ENCODE measurements at places on chromosomes 11 and 22.

GRCh38 chr11:4882543-4882942 is 843 bp downstream of the OR51T1 start:
- peak; percentile 58 for DNase-seq

- DNase-seq = no peak
These were observed 6.2 kb upstream of the FIBIN start for GRCh38 chr11:26987731-26988130.

DNA sequence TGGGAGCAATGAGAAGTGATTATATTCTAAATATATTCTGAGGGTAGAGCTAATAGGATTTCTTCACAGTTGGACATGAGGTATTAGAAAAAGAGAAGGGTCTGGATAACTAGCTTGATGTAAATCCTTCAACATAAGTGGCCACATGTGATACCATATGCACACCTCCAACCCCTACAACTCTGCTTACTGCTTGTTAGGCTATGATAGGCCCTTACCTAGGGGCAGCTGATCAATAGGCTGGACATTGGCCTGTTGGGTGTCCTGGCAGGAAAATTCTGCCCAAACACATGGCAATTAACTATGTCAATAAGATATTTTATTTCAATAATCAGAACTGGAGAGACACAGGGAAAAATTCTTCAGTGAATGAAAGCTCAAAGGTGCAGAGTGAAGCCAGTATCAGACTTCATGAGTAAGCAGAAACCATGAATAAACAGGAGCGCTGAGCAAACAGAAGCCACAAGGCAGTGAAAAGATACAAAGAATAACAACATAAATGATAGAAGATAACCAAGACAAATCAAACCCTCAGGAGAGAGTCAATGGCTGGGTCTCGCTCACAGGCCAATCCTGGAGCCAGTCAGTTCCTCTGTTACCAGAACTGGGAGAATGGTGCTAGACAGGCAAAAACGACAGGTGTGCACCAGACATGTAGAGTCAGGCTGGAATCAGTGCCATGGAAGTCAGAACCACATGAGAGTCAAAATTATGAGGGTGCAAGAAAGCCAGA is 46.3 kb upstream of the PSMA1 start:
- DNase-seq = peak; percentile 95

GRCh38 chr11:112999520-112999919 is 38.3 kb downstream of the NCAM1 start:
- DNase-seq = no peak

GRCh38 chr11:746289-747157 is 741 bp upstream of the TALDO1 start:
- no peak for DNase-seq

- no peak for DNase-seq
These were observed 5.1 kb downstream of the LRRC51 start for GRCh38 chr11:72085621-72086351.

- DNase-seq = no peak
These were observed 3.4 kb downstream of the TENM4 start for GRCh38 chr11:79437278-79437980.

- peak; percentile 75 for DNase-seq
These were observed 32.5 kb downstream of the SYT13 start for GRCh38 chr11:45253640-45254039.

GRCh38 chr22:42871146-42872050 is 14.3 kb upstream of the ARFGAP3 start:
- DNase-seq = no peak

GRCh38 chr11:122625976-122626665 is 29.4 kb upstream of the UBASH3B start:
- no peak for DNase-seq

- DNase-seq = no peak
These were observed 4.3 kb downstream of the ATL3 start for GRCh38 chr11:63666874-63667273.

GRCh38 chr11:64776425-64776824 is 1.9 kb downstream of the SF1 start:
- DNase-seq = no peak

DNA sequence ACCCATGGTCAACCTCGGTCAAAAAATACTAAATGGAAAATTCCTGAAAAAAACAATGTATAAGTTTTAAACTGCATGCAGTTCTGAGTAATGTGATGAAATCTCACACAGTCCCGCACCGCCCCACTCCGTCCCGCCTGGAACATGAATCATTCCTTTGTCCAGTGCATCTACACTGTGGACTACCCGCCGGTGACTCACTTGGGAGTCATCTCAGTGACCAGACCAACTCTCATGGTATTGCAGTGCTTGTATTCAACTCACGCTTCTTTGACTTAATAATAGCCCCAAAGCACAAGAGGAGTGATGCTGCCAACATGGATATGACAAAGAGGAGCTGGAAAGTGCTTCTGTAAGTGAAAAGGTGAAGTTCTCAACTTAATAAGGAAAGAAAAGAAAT is 48.8 kb downstream of the ARHGAP32 start:
- DNase-seq = no peak

- DNase-seq = no peak
These were observed 38.1 kb downstream of the RRP8 start for GRCh38 chr11:6565325-6565724.

- DNase-seq = no peak
These were observed 11.3 kb downstream of the LGALS12 start for GRCh38 chr11:63517156-63517555.

GRCh38 chr22:30243661-30244060 is 2.9 kb downstream of the LIF start:
- DNase-seq = no peak

DNA sequence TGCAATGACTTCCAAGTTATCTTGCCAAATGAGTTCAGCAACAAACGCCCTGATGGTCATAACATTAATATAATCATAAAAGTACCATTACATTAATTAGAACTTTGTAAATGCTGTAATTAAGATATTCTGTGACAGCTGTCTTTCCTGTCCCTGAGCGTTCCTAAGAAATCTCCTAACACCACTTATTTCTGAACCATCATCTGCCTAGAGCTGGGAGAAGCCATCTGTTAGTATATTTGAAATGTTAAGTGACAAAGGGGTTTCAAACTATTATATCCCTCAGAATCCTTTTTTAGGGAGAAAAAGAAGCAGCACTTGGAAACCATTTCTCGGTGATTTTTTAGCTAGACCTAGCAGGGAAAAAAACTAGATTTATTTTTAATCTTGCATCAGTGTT is 657.5 kb downstream of the FAM181B start:
- peak; percentile 89 for DNase-seq

DNA sequence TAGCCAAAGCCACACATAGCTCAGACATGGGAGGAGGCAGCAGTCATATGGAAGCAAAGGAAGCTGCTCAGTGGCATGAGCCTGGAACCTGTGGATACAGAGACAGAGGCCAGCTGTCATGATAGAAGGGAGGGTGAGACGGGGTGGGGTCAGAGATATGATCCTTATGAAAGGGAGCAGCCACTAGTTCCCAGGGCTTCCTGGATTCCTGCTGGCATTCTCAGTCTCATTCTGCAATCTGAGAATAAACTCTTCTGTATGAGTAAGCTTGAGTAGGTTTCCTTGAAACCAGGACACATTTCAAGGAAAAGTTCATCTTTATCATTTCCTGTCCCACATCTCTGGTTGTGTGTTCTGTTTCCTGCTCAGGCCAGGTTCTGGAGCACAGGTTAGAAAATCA is 220.2 kb upstream of the SNX19 start:
- no peak for DNase-seq

- no peak for DNase-seq
These were observed 132.6 kb downstream of the NTM start for GRCh38 chr11:131503017-131503416.

DNA sequence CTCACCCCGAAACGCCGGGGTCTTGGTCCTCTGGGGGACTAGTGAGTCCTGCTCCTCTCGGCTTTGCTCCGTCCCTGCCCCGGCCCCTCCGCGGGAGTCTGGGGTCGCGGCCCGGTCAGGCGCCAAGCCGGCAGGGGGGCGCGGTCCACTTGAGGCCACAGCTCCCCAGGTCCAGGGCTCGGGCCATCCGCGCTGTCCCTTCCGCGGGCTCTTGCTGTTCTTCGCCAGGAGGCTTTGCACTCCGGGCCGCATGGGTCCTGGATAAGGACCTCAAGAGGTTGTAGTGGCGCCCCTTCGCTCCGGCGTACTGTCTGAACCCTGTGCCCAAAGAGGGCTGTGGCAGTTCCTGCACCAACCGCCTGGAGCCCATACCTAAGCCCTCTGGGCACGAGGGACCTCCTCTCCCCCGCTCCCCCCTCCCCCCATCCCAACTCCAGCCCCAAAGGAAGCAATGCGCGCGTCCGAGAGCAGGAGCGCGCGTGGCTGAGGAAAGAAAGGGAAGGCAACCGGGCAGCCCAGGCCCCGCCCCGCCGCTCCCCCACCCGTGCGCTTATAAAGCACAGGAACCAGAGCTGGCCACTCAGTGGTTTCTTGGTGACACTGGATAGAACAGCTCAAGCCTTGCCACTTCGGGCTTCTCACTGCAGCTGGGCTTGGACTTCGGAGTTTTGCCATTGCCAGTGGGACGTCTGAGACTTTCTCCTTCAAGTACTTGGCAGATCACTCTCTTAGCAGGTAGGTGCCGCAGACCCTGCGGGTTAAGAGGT is at the start of gene ADM:
Gene ADM (plus strand): TSS at position 579 of the 767 bp plus-strand sequence. CDS start 628 bp downstream, outside the sequence.
- no peak for DNase-seq

- no peak for DNase-seq
These were observed 68.7 kb downstream of the PRR5L start for GRCh38 chr11:36364551-36365325.

- DNase-seq = no peak
These were observed 14.6 kb upstream of the OR52D1 start for GRCh38 chr11:5473921-5474320.

DNA sequence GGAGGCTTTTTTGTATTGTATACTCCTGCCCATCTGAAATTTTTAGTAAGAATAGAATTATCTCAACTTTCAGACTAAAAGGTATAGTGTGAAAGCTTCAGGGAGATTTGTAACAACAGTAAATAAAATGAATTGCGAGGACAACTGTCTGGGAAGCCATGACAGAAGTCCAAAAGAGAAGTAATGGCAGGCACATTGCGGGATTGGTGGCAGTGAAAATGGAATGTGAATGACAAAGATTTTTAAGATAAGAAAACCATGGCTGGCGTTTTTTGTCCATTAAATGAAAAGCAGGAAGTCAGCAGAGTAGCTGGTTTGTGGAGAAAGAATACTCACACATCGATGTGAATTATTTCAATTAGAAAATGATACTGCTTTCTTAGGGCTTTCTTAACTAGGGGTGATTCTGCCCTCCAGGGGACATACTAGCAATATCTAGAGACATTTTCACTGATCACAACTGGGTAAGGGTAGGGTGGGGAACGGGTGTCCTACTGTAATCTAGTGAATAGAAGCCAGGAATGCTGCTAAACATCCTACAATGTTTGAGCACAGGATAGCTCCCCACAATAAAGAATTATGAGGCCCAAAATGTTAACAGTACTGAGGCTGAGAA is 1.6 kb downstream of the NPAT start:
- DNase-seq = no peak

DNA sequence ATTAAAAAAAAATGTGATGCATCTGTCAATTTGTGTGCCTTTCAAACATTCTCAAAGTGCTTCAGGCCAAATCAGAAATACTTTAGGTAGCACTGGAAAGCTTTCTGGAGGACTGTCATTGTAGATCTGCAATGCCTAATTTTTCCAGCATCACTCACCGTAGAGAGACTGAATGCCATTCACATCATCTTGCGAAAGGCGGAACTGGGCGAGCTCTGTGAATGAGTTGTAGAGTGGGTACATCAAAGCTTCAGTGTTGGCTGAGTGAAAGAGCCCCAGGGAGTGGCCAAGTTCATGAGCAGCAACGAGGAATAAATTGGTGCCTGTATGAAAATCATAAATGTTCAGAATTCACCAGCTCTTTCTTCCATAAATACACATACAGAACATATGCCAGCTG is 4.0 kb downstream of the MMP10 start:
- DNase-seq = no peak

DNA sequence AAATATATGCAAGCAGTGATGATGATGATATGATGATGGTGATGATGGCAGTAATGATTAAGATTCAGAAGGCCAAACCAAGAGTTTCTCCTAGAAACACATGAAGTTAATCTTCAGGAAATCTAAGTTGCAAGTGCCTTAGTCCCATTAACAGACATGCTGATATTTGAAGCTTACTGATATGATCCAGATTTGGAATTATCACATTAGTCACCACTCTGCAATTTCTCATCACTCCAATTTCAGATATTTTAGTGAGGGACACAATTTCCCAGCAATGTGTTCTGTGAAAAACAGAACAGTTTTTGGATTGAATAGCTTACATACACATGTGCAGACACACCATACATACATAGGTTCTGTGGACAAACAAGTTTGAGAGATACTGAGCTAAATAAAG is 411.4 kb upstream of the FAT3 start:
- DNase-seq = no peak

- DNase-seq = no peak
These were observed 8.0 kb downstream of the MPEG1 start for GRCh38 chr11:59204746-59205145.

- no peak for DNase-seq
These were observed 191.8 kb upstream of the E2F8 start for GRCh38 chr11:19432370-19433061.

DNA sequence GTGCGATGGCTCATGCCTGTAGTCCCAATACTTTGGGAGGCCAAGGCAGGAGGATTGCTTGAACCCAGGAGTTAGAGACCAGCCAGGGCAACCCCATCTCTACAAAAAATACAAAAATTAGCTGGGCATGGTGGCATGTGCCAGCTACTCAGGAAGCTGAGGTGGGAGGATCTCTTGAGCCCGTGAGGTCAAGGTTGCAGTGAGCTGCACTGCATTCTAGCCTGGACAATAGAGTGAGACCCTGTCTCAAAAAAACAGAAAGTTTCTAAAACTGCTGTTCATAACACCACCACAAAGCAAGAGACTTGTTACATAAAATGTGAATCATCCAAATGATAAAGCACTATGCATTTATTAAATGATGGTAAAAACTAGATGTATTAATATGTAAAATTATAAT is 40.2 kb upstream of the CCDC34 start:
- DNase-seq = no peak

- DNase-seq = no peak
These were observed 234.5 kb downstream of the CEP164 start for GRCh38 chr11:117562136-117562535.

DNA sequence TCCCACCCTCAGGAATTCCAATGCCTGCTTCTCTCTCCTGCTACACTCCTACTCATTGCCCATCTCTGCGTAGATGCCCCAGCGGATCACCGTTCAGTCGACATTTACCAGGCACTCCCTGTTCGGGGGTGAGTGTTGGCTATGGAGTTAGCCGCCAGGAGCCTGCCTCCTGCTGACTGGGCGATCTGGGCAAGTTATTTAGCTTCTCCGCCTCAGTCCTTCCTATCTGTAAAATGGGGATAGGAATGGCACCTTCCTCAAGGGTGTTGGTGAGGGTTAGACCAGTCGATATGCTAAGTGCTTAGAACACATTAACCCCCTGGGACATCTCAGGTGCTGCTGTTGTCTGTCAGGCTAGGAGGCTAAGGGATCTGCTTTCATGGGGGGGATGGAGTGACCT is 30.9 kb downstream of the FADD start:
- DNase-seq = no peak

All from NCI-H524 treated with DMSO at 0.1 percent for 48 hours (cell line).